ENCODE measurements at places on chromosomes 5 and 9. TPM values are rescaled to one million over a fixed set of nuclear protein-coding genes. Genes with fewer than 3 reads are reported as not detected.

- no peak for DNase-seq
- H3K36me3 ChIP-seq = no peaks in the 10 kb centered on the region
- H3K4me1 ChIP-seq = peaks cover 7% of the 10 kb centered on the region
- no peak overlapping the region for H3K4me3 ChIP-seq
Observed at GRCh38 chr5:7396713-7397454, 946 bp downstream of the ADCY2 start.

DNA sequence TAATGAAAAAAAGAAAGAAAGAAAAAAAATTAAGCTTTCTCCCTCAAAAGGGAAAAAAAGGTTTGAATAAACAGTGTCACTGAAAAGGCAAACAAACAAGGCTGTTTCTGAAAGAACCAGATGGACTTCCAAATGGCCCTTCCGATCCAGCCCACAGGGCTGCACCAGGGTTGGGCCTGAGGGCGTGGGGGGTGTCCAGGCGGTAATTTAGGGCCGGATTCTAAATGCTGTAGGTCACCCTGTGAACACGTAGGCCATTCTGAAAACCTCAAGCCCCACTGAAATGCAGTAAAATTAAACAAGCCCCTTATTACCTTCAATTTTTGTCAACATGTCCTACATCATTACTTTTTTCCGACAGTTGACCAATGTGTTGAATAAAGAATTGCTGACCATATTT is 132.1 kb downstream of the HSD17B3 start:
- no peak for DNase-seq
- H3K4me1 ChIP-seq = no peaks in the 10 kb centered on the region
- no peaks in the 10 kb centered on the region for H3K27me3 ChIP-seq
- H3K4me3 ChIP-seq = no peak overlapping the region
- H3K27ac ChIP-seq = peak overlapping the region; percentile 5

DNA sequence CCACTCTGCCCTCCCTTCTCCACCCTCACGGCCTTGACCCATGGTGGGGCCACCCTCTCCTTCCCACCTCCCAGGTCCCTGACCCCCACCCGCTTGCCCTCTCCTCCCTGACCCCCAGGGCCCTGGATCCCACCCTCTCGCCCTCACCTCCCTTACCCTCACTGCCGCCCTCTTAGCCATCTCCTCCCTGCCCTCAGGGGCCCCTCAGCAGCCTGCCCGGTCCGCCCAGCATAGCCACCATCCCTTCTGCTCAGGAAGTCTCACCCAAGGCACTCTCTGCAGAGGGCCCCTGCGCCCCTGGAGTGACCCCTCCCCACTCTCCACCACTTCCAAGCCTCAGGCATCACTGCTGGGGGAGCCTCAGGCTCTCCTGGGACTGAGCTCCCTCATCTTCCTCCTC is 66.3 kb downstream of the MRPL36 start:
- no peaks in the 10 kb centered on the region for H3K4me1 ChIP-seq
- H3K36me3 ChIP-seq = no peaks in the 10 kb centered on the region
- no peak overlapping the region for H3K4me3 ChIP-seq

DNA sequence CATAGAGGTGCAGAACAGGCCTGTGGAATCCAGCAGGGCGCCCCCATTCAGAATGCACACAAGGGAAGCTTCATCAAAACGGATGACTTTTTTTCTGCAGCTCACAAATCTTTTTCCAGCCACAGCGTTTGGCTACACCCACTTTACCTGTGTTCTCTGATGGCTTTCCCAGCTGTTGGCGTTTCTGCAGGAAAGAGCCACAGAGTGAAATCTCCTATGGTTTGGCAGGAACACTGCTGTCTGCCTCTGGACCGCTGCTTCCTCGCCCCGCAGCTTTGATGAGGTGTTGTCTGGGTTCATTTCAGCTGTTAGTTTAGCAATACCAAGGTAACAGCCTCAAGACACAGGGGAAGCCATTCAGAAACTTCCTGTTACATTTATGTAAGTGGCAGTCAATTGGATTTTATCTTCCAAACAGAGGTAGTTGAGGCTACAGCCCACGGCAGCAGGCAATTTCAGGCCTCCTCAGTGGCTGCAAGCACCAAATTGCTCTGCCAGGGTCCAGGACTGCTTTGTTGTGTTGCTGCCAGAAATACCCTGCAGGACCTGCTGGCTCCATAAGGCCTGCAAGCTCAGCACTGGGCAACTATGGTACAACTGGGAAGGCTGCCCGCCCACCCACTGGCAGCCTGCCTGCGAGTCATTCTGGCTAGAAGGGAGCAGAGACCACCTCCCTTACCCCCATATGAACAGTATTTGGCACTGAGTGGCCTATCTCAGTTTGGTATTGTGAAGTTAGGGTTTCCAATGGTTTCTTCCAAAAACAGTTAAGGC is 96.7 kb downstream of the MVB12B start:
- no peak overlapping the region for H3K4me3 ChIP-seq
- H3K4me1 ChIP-seq = no peaks in the 10 kb centered on the region
- H3K36me3 ChIP-seq = peaks cover 18% of the 10 kb centered on the region
- no peak for DNase-seq
- H3K27me3 ChIP-seq = no peaks in the 10 kb centered on the region

DNA sequence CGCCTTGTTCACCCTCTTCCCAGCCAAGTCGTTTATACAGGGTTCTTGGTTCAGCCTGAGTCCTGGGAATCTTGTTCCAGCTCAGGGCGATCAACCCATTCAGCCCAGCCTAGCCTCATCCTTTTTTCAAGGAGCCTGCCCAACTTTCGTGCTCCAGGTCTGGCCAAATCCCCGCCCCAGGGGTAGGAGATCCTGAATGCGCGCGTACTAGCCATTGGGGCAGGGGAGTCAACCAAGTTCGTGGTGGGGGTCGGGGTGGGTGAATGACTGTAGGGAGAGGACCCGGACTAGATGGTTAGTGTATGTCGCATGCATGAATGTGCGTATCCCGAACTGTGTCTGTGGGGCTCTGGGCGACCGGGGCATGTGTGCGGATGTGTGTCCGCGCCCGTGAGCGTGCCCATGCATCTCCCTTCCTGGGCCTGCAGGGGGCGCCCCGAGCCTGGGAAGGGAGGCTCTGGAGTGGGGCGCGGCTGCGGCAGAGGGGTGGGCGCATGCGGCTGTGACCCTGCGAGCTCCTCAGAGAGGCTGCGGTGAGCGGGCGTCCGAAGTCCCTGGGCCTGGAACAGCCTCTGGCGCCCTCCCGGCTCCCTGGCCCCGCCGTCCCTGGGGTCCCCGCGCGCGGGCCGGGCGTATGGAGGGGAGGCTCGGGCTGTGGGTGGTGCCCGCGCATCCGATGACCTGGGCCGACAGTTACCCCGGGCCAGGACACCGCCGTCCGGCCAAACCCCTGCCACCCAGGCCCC is 8.7 kb downstream of the CCL21 start:
- peak; percentile 93 for DNase-seq
- peaks cover 4% of the 10 kb centered on the region for H3K4me1 ChIP-seq
- H3K27me3 ChIP-seq = no peaks in the 10 kb centered on the region
- H3K27ac ChIP-seq = peak overlapping the region; percentile 54
- H3K4me3 ChIP-seq = peak overlapping the region; percentile 75

DNA sequence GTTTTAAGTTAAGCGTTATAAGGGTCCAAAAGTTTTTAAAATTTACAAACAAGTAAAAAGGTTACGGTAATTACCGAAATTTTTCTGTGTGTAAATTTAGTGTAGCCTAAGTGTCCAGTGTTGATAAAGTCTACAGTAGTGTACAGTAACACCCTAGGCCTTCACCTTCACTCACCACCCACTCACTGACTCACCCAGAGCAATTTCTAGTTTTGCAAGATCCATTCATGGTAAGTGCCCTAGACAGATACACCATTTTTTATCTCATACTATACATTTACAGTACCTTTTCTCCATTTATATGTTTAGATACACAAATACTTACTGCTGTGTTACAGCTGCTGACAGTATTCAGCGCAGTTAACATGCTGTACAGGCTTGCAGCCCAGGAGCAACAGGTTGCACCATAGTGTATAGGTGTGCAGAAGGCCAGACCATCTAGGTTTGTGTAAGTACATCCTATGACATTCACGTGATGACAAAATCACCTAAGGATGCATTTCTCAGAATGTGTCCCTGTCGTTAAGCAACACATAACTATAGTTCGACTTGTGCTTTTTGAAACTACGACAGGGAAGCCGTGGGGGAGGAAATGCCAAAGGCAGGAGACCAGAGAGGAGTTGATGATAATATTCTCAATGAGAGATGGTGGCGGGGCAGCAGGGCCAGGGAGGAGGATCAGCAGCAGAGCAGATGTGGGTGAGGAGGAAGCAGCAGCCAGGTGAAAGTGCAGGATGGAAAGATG is 48.6 kb downstream of the PSMB7 start:
- H3K4me1 ChIP-seq = peaks cover 5% of the 10 kb centered on the region
- H3K36me3 ChIP-seq = no peaks in the 10 kb centered on the region
- DNase-seq = no peak
- no peak overlapping the region for H3K27ac ChIP-seq

DNA sequence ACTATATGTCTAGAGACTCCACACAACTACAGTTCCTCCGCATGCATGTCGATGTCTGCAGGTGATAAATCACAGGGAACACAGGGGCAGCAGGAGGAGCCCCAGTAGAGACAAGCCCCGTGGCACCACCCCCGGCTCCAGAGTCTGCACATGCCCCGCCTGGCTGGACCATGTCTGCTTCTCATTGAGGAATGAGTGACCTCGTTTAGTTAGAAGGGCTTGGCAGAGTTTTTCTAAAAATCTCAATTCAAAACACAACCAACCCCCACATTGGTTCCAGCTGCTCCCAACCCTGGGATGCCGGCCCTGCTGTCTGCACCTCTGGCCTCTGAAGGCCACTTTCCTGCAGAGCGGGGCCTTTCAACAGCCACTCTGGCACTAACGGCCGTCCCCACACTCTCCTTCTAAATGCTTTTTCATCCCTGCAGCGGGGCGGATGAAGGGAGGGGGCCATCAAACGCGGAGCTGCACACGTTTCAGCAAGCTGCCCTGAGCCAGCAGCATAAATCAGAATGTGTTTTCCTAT is 106.3 kb downstream of the ROR2 start:
- DNase-seq = no peak
- peaks cover 11% of the 10 kb centered on the region for H3K4me1 ChIP-seq
- peak overlapping the region; percentile 3 for H3K4me3 ChIP-seq
- no peak overlapping the region for H3K27ac ChIP-seq
- H3K27me3 ChIP-seq = no peaks in the 10 kb centered on the region

DNA sequence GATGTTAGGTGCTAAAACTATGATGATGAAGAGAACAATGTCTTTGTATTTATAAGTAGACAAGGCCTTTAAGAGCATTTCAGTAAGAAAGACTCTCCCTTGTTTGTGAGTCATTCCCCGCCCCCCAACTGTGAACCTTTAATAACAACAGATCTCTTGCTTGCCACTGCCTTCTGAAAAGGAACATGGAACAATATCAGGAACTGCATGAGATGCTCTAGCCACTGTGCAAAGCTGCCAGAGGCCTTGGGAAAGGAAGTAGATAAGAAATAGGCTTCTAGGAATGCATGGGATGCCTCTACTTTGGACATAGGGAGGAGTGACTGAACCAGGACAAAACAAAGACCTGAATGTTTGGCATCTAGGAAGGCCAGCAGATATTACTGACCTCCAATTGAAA is 296.1 kb upstream of the MPDZ start:
- no peaks in the 10 kb centered on the region for H3K27me3 ChIP-seq
- H3K27ac ChIP-seq = peak overlapping the region; percentile 22
- DNase-seq = no peak

- no peaks in the 10 kb centered on the region for H3K4me1 ChIP-seq
- H3K36me3 ChIP-seq = no peaks in the 10 kb centered on the region
- no peak overlapping the region for H3K27ac ChIP-seq
- no peak overlapping the region for H3K4me3 ChIP-seq
- no peaks in the 10 kb centered on the region for H3K27me3 ChIP-seq
- no peak for DNase-seq
Observed at GRCh38 chr5:179295778-179296149, 49.5 kb downstream of the ADAMTS2 start.

DNA sequence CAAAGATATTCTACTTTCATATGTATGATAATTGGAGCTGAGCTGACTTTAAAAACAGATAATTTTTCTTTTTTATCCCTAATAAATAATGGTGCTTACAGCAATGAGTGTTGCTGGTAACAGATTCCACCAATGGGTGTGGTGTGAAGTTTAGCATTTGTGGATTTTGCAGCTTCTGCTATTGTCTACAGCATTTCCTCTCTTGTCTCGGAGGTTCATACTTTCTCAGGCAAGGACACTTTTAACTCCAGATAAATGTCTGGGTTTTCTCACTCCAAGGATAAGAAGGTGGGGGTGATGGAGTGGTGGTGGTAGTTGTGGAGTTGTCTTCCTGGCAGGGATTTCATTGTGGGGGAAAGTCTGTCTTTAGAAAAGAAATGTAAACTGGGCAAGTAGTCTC is 120.0 kb upstream of the CDKN2B start:
- DNase-seq = no peak
- H3K4me3 ChIP-seq = no peak overlapping the region
- H3K4me1 ChIP-seq = no peaks in the 10 kb centered on the region

GRCh38 chr5:5158472-5158895 is 18.4 kb downstream of the ADAMTS16 start:
- no peak overlapping the region for H3K4me3 ChIP-seq
- no peak for DNase-seq
- H3K27me3 ChIP-seq = no peaks in the 10 kb centered on the region
- no peaks in the 10 kb centered on the region for H3K4me1 ChIP-seq
- H3K36me3 ChIP-seq = no peaks in the 10 kb centered on the region

Gene CTSV
- total RNA-seq = not detected

DNA sequence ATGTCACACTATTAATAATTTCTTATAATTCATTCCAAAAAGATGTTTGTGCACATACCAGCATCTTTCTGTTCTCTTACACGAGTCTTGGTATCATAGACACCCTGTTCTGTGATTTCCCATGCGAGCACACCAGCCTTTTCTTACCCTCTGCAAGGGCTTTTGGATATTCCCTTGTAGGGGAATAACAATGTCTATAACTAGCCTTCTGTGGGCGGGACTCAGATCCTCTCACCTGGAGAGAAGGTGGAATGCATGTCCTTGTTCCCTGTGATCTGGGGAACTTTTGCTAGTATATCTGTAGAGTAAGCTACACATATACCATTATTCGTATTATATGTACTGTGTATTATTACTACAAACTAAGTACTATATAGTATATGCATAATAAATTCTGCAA is 44.8 kb downstream of the EHMT1 start:
- H3K27me3 ChIP-seq = no peaks in the 10 kb centered on the region
- H3K4me1 ChIP-seq = peaks cover 27% of the 10 kb centered on the region
- no peaks in the 10 kb centered on the region for H3K36me3 ChIP-seq
- DNase-seq = no peak
- no peak overlapping the region for H3K27ac ChIP-seq

Gene EQTN
- total RNA-seq = not detected

DNA sequence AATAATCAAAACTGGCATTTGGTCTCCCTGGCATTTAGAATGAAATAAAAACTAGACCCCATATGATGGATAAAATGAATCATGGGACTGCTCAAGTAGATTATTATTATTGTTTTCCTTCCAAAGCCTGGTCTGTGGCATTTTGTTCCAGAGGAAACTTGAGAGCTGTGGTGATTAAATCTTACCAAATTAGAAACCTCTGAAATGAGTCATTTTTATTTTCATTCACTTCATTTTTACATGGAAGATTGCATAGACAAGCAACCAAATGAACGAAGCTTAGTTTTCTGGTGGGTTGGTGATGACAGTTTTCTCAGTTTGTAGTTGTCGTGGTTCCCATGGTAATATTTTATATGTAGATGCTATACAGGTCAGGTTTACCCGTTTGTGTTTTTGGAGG is 23.4 kb downstream of the PAM start:
- DNase-seq = no peak
- no peaks in the 10 kb centered on the region for H3K36me3 ChIP-seq
- H3K4me1 ChIP-seq = peaks cover 25% of the 10 kb centered on the region
- H3K27ac ChIP-seq = no peak overlapping the region
- H3K27me3 ChIP-seq = no peaks in the 10 kb centered on the region

GRCh38 chr9:95167998-95168397 is 149.5 kb downstream of the FANCC start:
- H3K27me3 ChIP-seq = no peaks in the 10 kb centered on the region
- no peak for DNase-seq
- no peak overlapping the region for H3K27ac ChIP-seq
- H3K4me1 ChIP-seq = no peaks in the 10 kb centered on the region
- no peaks in the 10 kb centered on the region for H3K36me3 ChIP-seq
- no peak overlapping the region for H3K4me3 ChIP-seq

Data from upper lobe of left lung (tissue), 6 donors.